HFFc6 (cell line): ENCODE measurements at places on chromosomes 2 and 18.

GRCh38 chr18:49869354-49869753, 56.0 kb upstream of the ACAA2 start:
- no peak for DNase-seq

DNA sequence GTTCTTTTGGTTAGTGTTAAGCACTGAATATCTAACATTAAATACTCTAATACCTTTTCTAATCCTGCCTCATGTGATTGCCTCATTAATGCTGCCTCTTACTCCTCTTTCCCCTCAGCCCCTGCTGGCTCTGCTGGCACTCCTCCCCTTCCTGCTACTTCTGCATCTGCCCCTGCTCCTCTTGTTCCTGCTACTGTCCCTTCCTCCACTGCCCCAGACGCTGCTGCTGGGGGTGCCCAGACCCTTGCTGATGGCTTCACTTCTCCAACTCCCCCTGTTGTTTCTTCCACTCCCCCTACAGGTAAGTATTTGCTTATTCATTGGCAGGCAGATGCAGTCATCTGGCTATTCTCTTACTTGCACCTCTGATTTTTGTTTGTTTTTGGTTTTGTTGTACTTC, 68.5 kb downstream of the ABI2 start:
- DNase-seq, result no peak

DNA sequence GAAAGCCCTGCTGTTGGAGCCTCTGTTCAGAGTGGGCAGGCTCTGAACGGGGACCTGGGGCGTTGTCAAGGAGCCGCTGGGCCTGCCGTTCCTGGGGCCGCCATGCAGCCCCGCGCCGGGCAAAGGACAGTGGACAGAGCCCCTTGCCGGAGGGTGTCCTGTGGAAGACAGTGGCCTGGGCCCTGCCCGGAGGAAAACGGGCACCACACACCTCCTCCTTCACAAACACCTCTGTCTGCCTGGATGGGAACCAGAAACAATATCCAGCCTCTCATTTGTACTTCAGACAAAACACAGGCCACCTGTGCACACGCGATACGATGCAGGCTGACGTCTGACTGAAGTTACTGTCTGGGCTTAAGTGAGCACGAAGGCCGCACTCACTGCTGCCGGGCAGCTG, 233.7 kb downstream of the TWIST2 start:
- no peak for DNase-seq

DNA sequence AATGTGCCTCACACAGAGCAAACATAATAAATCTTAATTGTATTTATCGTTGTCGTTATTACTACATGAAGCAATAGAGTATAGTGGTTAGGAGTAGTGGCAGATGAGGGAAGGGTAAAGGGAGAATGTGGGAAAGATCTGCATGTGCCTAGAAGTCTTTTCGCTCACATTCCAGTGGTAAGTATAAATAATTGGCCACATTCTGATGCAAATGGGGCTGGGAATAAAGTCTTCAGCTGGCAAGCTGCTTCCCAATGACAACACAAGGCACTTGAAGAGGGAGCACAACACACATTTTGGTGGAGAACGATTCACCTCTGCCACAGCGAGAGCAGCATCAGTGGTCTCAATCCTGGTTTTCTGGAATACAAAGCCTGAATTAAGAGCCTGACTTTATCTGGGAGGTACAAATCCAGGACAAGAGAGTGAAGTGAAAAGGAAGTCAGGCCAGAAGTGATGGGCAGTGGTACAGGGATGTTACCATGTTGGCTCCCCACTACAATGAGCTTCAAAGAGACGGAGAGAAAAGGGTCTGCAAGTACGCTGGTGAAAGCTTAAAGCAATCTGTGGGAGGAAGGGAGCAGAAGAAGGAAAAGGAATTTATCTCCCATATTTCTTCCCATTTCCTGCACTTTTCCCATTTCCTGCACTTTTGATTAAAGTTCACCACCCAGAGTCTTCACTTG, 112.3 kb downstream of the ARHGAP15 start:
- no peak for DNase-seq

- no peak for DNase-seq
Measured at GRCh38 chr18:48635806-48636205, 97.0 kb downstream of the CTIF start.

- no peak for DNase-seq
Measured at GRCh38 chr2:155690785-155691184, 641.7 kb downstream of the NR4A2 start.
